Left kidney (tissue), 8 donors: ENCODE measurements at places on chromosomes 13 and 19. TPM values are rescaled to one million over a fixed set of nuclear protein-coding genes. Genes with fewer than 3 reads are reported as not detected.

- no peak for DNase-seq
Observed at GRCh38 chr13:27339299-27339698, 68.7 kb downstream of the RASL11A start.

DNA sequence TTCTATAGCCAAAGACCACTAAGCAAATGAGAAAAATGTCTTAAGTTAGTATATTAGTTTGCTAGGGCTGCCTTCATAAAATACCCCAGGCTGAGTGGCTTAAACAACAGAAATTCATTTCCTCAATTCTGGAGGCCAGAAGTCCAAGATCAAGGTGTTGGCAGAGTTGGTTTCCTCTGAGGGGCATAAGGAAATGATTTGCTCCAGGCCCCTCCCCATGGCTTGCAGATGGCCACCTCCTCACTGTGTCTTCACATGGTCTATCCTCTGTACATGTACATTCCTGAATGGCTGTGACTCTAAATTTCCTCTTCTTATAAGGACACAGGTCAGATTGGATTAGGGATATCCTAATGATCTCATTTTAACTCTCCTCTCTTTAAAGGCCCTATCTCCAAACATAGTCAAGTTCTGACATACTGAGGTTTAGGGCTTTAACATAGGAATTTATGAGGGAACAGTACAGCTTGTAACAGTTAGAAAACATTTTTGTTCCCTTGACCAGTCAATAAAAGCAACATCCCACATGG lies 307.4 kb downstream of the DIAPH3 start:
- DNase-seq = no peak

DNA sequence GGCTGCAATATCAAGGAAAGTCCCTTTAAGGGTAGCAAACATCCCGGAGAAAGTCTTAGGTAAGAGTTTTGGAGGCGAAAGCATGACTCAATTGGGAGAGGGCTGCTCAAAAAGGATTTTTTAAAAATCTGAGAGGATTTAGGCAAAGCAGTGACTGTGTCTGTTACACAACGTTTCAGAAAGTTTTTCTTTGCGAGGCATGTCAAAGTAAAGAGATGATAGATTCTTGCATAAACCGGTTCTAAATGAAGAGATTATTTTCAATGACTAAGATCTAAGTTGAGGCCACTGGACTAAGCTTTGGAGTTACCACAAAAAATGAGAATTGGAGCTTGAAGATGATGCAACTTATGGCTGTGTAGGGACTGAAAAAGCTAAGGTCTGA lies 43.7 kb upstream of the ENOX1 start:
- DNase-seq = no peak

- DNase-seq = no peak
Observed at GRCh38 chr13:69565334-69565733, 542.3 kb upstream of the ATXN8OS start.

TUBB4A gene
- 27.6 TPM for polyA plus RNA-seq

- no peak for DNase-seq
Observed at GRCh38 chr13:66703597-66703996, 526.5 kb downstream of the PCDH9 start.

ZNF723 gene
- polyA plus RNA-seq = 0.08 TPM

ZNF98 gene
- polyA plus RNA-seq = 5.8 TPM

ZNF628 gene
- polyA plus RNA-seq = 2.4 TPM

DNA sequence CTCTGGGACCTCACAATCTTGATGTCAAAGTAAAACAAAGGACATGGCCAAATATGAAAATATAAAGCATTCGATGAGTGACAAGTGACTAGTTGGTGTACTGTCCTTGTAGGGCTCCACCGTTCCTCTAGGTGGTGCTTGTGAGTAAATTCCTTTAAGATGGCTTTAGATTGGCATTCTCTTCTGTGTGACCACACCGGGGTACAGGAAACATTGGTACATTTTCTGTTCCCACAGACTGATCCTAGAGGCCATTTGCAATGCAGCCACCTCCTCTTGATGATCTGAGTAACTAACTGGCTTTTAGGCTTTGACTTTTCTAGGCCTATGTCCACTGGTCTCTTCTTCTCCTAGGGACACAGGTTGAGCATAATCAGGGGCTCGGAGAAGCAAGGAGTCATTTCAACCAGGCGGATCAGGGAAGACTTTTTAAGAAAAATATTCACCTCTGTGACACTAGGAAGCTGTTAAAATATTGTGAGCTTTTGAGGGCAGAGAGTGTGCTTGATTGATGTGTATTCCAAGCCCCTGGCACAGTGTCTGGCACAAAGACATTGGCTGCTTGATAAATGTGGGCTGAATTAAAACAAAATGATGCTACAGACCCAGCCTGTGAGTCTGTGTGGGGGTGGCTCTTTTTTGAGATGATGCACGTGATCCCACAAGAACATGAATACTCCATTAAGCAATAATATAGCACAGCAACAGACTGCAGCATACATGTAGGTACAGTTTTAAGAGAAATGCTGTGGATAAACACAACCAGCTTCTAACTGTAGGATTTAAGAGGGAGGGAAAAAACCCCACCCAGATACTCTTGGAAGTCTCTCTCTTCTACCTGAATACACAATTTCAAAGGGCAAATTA lies 21.0 kb downstream of the EPSTI1 start:
- DNase-seq = no peak

DNA sequence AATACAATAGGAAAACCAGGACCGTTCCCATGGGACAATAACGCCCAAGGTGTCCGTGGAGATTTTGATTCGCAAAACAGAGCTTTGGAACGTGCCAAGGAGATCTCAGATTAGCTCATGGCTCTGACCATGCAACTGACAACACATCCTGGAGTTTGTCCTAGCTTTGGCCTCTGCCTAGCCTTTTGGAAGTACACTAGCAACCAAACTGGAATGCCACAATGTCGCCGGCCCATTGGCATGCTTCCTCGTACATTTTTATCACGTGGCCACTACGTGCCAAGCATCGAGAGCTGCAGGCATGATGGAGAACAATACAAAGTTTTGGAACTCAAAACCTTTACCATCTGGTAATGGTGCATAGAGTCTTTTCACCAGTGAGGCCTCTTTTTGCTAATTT lies 256.5 kb downstream of the DCLK1 start:
- DNase-seq = no peak

DNA sequence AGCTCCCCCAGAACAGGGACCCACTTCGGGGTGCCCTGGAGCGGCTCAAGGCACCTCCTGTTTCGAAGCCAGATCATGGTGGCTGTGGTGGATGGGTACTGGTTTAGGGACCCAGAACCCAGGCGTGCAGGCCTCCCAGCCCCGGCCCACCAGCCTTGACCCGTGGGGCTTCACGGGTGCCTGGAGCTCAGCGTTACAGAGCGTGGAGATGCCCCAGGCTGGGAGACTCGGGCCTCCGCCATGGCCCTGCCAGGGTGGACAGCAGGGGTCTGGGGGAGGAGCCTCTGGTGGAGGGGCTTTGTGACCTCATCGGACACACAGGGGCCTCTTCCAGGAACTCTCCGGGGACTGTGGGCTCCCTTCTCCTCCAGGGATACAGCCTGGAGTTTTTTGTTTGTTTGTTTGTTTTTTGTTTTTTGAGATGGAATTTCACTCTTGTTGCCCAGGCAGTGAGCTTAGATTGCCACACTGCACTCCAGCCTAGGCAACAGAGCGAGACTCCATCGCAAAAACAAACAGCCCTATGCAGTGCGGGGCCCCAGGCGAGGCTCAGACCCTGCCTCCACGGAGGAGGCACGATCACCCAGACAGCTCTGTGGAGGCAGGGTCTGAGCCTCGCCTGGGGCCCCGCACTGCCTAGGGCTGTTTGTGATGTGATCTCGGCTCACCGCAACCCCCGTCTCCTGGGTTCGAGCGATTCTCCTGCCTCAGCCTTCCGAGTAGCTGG lies at the start of gene GARIN5B:
Gene GARIN5B, minus strand, starts transcription at position 271 of the 727 bp plus-strand sequence. Its CDS starts 194 bp downstream, at position 77.
- DNase-seq = no peak

DNA sequence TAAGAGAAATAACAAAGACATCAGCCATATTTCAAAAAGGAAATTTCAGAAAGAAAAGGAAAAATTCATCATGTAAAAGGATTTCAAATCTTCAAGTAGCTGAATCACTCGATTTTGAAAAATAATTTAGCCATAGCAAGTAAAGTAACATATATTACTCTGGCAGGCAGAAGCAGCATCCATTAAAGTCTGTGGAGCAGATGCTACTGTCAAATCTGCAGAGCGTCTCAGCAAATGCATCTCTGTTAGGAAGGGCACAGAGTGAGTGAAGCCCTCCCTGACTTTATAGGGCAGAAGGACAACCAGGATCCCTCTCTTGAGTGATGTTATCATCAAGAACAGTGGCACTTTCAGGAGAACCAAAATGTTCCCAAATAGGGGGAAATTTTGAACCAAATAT lies 445.5 kb downstream of the EFNB2 start:
- DNase-seq = no peak

- DNase-seq = no peak
Observed at GRCh38 chr19:2221918-2222317, 14.2 kb downstream of the PLEKHJ1 start.
